ENCODE measurements at places on chromosomes 11 and 22.

GRCh38 chr11:37532271-37532670 lies 934.2 kb upstream of the RAG2 start:
- no peak for DNase-seq

GRCh38 chr11:128920666-128921065 lies 22.0 kb downstream of the TP53AIP1 start:
- no peak for DNase-seq

DNA sequence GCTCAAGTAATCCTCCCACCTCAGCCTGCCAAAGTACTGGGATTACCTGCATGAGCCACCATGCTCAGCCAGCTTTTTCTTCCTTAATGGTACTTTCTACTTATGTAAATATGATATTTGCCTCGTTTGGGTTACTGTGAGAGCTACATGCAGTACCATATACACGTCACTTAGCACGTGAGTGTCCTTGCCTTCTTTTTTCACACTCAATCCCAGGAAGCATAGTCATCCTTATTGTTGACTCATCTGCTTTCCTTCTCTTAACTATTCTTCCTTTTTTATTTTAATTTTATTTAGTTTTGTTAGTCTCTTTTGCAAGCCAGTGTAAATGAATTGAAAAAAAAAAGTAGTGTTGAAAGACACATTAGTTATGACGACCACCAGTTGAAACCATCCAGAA lies 205.9 kb downstream of the HIPK3 start:
- no peak for DNase-seq

GRCh38 chr11:6746626-6747025 lies 25.1 kb downstream of the OR2AG2 start:
- DNase-seq, result no peak

DNA sequence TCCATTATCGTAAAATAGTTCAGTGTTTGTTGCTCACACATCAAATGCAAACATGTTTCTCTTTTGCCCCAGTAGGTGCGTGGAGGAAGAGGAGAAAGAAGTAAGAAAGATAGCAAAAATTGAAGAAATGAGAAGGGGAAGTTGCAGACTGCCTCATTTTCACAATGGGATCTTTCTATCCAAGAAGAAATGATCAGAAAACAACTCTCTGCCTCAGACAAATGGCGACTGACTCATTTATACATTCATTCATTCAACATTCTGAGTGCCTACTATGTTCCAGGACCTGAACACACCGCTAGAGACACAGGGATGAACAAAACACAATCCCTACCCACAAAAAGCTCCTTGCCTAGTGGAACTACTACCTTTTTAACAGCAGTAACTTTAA lies 367 bp downstream of the HPS5 start:
- no peak for DNase-seq

- no peak for DNase-seq
These were observed 91.2 kb upstream of the CSNK2A3 start for GRCh38 chr11:11444027-11444803.
